ENCODE measurements at places on chromosomes 12 and 14. TPM values are rescaled to one million over a fixed set of nuclear protein-coding genes. Genes with fewer than 3 reads are reported as not detected.

- peaks cover 17% of the 10 kb centered on the region for H3K4me1 ChIP-seq
- no peak overlapping the region for H3K27ac ChIP-seq
Observed at GRCh38 chr12:42468341-42468821, 121.2 kb downstream of the PRICKLE1 start.

Gene RDH16
- 0.42 TPM for total RNA-seq

DNA sequence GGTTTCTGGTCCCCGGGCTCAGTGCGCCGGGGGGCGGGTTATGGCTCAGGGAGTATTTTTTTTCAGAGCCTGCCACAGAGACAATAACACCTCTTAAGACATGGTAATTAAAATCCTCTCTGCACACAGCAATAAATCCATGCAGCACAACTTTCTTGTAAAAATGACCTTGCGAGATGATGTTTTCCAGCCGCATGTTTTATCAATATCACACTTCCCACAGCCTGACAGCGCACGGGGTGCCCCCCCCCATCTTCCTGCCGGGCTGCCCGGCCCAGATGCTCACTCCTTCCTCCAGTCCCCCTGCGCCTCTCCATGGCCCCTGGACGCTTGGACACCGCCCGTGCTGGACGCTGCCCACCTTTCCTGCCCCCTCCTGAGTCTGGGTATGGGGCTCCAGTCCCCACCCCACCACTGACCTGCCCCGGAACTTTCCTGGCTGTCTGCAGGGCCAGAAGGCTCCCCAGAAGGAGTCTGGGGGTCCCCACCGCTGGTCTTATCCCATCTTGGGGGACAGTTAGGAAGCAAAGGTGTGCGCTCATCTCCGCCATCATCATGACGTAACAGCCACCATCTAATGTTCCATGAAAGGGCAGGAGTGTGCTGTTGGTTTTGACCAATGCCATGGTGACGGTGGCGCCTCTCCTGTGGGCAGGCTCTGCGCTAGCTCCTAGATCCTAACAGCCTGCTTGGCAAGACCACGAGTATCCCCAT is 182.9 kb downstream of the KIF26A start:
- no peaks in the 10 kb centered on the region for H3K4me1 ChIP-seq
- no peaks in the 10 kb centered on the region for H3K36me3 ChIP-seq
- no peaks in the 10 kb centered on the region for H3K27me3 ChIP-seq

Gene IAPP
- total RNA-seq, result not detected

DNA sequence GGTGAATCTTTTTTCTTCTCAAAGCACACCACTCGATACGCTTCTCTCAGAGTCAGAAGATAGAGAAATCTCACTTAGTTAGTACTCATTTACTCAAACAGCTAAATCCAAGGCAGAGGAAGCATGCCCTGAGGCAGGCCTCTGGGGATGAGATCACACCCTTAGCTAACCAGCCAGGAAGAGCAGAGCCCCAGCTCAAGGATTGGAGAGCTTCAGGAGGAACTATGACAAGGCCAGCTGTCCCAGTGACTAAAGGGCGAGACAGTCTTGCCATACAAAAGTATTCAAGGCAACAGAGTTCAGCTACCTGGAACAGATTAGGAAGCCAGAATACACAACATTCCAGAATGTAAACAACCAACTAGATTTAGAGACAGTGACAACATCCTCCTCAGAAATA is 197.7 kb upstream of the CCDC196 start:
- peaks cover 3% of the 10 kb centered on the region for H3K4me1 ChIP-seq
- no peaks in the 10 kb centered on the region for H3K36me3 ChIP-seq
- no peaks in the 10 kb centered on the region for H3K27me3 ChIP-seq
- DNase-seq, result no peak
- no peak overlapping the region for H3K4me3 ChIP-seq

- no peak for DNase-seq
- no peaks in the 10 kb centered on the region for H3K4me1 ChIP-seq
- peaks cover 9% of the 10 kb centered on the region for H3K27me3 ChIP-seq
- no peak overlapping the region for H3K4me3 ChIP-seq
- no peaks in the 10 kb centered on the region for H3K36me3 ChIP-seq
Observed at GRCh38 chr12:131141514-131141913, 187.8 kb downstream of the ADGRD1 start.

Gene NYNRIN
- not detected for total RNA-seq

DNA sequence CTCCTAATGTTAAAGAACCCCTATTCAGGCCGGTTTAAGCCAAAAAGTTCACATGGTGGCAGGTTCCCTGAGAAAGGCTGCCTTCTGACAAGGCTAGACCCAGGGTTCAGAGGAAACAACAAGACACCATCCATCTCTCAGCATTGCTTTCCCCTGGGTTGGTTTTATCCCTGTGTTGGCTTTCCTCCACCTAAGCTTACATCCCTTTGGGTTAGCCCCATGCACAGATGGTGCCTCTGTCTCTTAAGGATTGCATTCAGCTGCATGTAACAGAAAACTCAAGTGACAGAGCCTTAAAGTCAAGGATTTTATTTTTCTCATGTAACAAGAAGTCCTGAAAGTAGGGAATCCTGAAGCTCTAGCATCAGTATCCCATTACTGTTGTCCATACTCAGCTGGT is 42.8 kb upstream of the RIN3 start:
- DNase-seq, result no peak
- H3K27ac ChIP-seq, result no peak overlapping the region
- peaks cover 8% of the 10 kb centered on the region for H3K27me3 ChIP-seq
- peaks cover 2% of the 10 kb centered on the region for H3K4me1 ChIP-seq
- no peaks in the 10 kb centered on the region for H3K36me3 ChIP-seq

DNA sequence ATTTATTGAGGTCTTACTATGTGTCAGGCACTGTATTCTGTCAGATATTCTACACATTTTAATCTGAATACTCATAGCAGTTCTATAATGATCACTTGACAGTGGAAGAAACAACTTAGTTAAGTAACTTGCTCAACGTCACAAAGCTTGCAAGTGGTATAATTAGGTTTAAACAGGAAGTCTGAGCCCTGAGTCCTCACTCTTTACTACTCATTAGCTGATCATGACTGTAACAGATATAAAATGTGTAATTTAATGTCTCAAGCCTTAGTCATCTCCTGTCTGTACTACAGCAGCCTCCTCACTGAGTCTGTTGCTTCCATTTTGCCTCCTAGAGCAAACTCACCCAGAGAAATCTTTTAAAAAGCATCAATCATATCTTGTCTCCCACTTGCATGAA is 38.9 kb downstream of the PPP4R4 start:
- no peaks in the 10 kb centered on the region for H3K36me3 ChIP-seq
- H3K27me3 ChIP-seq, result peaks cover 8% of the 10 kb centered on the region
- DNase-seq, result no peak
- no peak overlapping the region for H3K27ac ChIP-seq
- H3K4me1 ChIP-seq, result no peaks in the 10 kb centered on the region

GRCh38 chr14:33218026-33218425 is 279.3 kb downstream of the NPAS3 start:
- H3K4me3 ChIP-seq, result no peak overlapping the region
- no peak for DNase-seq
- no peak overlapping the region for H3K27ac ChIP-seq
- H3K4me1 ChIP-seq, result no peaks in the 10 kb centered on the region
- no peaks in the 10 kb centered on the region for H3K36me3 ChIP-seq

Gene P2RX2
- not detected for total RNA-seq

- H3K4me3 ChIP-seq, result no peak overlapping the region
- H3K36me3 ChIP-seq, result no peaks in the 10 kb centered on the region
- H3K4me1 ChIP-seq, result no peaks in the 10 kb centered on the region
Observed at GRCh38 chr12:105423921-105424320, 93.4 kb downstream of the C12orf75 start.

Gene INHBC
- total RNA-seq, result not detected

DNA sequence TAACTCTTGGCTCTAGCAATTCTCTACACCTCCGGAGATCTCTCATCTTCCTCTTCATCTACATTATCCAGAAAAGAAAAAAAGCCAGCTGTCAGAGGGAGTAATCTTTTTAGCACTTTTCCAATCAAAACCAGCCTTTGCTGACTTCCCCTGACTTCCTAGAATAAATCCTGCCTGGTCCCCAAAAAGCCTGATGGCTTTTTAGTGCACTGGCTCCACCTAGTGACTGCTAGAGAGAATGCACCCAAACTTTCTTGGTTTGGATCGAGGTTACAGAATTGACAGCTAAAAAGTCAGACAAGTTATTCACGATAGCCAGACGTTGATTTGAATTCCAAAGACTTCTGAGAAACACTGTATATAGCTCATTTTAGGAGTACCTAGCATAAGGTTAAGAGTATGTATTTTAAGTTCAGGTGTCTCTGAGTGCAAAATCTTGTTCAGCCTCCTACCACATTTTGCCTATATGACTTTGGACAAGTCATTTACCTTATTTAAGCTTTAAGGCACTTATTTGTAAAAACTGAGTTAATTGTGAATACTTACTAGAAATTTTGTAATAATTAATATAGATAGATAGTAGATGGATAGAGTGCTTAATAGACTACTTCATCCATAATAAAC is 185.7 kb upstream of the GRIN2B start:
- peaks cover 7% of the 10 kb centered on the region for H3K27me3 ChIP-seq
- no peaks in the 10 kb centered on the region for H3K36me3 ChIP-seq
- no peak overlapping the region for H3K4me3 ChIP-seq
- peaks cover 3% of the 10 kb centered on the region for H3K4me1 ChIP-seq

Gene ACRBP
- total RNA-seq, result 0.47 TPM

Gene CLEC4A
- 1.5 TPM for total RNA-seq

Gene GPR137C
- total RNA-seq, result 0.07 TPM

Gene SCNN1A
- not detected for total RNA-seq

DNA sequence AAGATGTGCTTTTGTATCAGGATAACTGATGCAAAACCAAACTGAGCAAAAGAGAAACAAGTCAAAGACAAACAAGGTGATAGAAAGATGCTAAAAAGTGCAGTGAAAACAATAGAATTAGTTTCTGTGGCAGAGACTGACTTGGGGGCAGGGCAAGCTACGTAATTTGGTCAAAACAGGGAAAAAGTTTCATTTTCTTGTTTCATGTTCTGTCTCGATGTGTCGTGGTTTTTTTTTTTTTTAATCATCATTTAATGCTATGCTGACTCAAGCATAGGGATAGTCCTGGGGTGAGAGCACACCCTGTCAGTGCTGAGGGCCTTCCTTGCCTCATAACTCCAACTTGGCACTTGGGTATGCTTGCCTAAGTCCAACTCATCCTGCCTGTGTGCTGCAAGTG is 144.1 kb upstream of the PTPRQ start:
- no peak overlapping the region for H3K4me3 ChIP-seq
- H3K4me1 ChIP-seq, result no peaks in the 10 kb centered on the region
- H3K27ac ChIP-seq, result no peak overlapping the region
- no peaks in the 10 kb centered on the region for H3K36me3 ChIP-seq

GRCh38 chr12:22728987-22729386 is 104.0 kb downstream of the ETNK1 start:
- peaks cover 3% of the 10 kb centered on the region for H3K27me3 ChIP-seq
- no peak for DNase-seq
- no peak overlapping the region for H3K4me3 ChIP-seq
- peaks cover 3% of the 10 kb centered on the region for H3K4me1 ChIP-seq
- H3K27ac ChIP-seq, result no peak overlapping the region

- peaks cover 51% of the 10 kb centered on the region for H3K36me3 ChIP-seq
- DNase-seq, result no peak
- H3K4me3 ChIP-seq, result no peak overlapping the region
- no peaks in the 10 kb centered on the region for H3K27me3 ChIP-seq
Observed at GRCh38 chr12:922285-922684, 27.2 kb downstream of the RAD52 start.

DNA sequence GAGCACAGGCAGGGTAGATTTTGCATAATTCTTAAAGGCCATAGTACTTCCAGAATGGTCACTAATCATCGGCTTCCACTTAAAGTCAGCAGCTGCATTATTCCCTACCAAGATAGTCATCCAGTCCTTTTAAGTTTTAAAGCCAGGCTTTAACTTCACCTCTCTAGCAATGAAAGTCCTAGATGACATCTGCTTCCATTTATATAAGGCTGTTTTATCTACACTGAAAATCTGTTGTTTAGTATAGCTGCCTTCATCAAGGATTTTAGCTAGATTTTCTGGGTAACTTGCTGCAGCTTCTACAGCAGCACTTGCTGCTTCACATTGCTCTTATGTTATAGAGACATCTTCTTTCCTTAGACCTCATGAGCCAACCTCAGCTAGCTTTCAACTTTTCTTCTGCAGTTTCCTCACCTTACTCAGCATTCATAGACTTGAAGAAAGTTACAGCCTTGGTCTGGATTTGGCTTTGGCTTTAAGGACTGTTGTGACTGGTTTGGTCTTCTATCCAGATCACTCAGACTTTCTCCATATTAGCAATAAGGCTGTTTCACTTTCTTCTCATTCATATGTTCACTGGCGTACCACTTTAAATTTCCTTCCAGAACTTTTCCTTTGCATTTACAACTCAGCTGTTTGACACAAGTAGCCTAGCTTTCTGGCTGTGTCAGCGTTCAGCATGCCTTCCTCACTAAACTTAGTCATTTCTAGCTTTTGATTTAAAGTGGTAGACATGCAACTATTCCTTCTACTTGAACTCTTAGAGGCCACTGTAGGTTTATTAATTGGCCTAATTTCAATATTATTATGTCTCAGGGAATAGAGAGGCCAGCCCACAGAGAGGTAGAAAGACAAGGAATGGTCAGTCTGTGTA is 209.9 kb upstream of the GARIN2 start:
- H3K27me3 ChIP-seq, result no peaks in the 10 kb centered on the region
- no peak for DNase-seq

Gene GPR84
- total RNA-seq, result 1.5 TPM

GRCh38 chr14:73460691-73461127 is 2.4 kb upstream of the NUMB start:
- no peaks in the 10 kb centered on the region for H3K27me3 ChIP-seq
- peak overlapping the region; percentile 26 for H3K27ac ChIP-seq
